HAP-1 (cell line): ENCODE measurements at places on chromosomes 7 and 10.

DNA sequence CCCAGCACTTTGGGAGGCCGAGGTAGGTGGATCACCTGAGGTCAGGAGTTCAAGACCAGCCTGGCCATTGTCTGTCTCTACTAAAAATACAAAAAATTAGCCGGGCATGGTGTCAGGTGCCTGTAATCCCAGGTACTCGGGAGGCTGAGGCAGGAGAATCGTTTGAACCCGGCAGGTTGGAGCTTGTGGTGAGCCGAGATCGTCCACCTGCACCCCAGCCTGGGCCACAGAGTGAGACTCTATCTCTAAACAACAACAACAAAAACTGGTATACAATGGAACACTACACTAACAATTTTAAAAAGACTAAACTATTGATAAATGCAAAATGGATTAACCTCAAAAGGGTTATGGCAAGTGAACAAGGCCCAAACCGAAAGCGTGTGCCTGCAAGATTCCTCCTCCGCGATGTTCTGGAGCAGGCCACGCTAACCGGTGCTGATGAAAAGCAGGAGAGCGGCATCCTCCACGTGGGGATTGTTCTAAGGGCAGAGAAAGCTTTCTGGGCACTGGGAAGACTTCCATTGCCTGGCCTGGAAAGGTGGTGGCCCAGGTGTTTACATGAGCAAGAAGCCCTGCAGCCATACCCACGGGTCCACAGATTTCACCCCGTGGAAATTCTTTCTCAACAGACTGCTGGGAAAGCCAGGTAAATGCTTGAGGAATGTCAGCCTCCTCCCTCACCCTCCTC, 53.8 kb downstream of the PDGFA start:
- DNase-seq: peak; percentile 3

- DNase-seq: no peak
Observed at GRCh38 chr10:116685807-116686206, 56.6 kb downstream of the HSPA12A start.

- DNase-seq: no peak
Observed at GRCh38 chr10:11725912-11726311, 16.3 kb upstream of the ECHDC3 start.

- no peak for DNase-seq
Observed at GRCh38 chr7:55657654-55658053, 85.4 kb upstream of the VOPP1 start.

DNA sequence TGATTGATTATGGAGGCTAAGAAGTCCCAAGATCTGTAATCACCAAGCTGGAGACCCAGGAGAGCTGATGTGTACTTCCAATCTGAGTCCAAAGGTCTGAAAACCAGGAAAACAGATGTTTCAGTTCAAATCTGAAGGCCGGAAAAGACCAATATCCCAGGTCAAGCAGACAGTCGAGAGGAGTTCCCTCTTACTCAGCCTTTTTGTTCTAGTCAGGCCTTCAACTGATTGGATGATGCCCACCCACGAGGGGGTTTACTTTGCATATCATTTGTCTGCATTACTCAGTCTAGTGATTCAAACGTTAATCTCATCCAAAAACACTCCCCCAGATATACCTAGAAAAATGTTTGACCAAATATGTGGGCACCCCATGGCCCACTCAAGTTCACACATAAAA, 7.4 kb upstream of the ARID5B start:
- DNase-seq: no peak

DNA sequence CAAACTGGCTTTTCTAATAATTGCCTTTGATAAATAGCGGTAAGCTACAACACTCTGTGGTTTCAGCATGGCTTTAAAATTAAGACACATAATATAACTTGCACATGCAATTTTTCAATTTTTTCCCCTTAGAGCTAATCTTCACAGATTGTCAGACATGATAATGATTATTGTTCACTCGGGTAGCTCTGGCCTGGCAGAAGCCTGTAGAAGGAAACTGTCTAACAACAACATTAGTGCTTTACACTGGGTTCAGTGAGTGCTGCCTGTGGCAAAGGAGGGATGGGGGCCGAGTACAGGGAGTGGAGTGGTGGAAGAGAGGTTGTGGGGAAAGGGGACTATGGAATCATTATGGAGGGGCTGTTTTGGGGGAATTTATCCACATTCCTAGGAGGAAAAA, 67.2 kb upstream of the AUTS2 start:
- DNase-seq: no peak

GRCh38 chr7:35736725-35737124, 41.8 kb upstream of the HERPUD2 start:
- DNase-seq: no peak

DNA sequence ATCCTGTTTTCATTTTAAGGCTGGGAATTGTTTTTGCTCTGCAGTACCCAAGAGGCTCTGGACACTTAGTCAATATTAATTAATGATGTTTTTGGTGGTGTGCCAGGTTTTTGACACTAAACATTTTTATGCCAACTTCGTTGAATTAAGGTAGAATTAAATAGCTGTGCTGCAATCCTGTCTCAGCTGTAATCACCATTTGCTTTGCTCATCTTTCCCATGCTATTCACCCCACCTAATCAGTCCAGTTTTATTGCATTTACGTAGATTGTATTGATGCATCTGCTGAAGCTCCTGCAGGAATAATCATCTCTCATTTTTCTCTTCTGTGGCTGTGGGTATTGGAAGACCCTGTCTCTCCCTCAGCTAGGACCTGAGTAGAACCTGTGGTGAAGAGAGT, 52.6 kb upstream of the TRUB1 start:
- no peak for DNase-seq

DNA sequence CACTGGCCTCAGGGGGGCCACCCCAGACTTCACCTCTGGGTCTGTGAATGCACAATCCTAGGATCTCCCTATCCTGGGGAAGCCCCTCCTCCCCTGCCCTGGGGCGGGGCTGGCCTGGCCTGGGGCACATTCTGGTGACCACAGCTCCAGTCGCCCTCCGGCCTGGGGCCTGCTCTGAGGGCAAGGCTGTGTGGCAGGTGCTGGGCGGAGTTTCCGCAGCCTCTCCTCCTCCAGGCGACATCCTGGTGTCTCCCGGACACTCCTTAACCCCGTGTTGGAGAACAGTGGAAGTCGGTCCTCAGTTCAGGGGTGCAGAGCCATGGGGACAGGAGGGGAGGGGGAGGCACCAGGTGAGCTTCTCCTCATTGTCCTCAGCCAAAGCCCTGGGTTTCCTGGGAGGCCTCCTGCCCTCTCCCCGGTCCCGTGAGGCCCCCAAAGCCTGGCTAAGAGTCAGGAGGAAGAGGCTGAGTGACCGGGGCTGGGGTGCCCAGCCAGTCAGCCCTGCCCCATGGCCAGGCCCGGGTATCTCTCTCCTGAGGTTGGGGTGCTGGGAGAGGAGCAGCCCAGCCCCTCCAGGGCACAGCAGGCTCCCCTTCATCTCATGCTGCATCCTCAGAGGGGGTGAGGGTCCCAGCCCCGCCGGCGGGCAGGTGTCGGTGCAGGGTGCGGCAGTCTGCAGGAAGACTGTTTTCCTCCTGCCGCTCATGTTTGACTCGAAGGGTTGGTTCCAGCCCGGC, 22.6 kb downstream of the UNCX start:
- DNase-seq: no peak

GRCh38 chr10:16765509-16766375, 51.5 kb downstream of the RSU1 start:
- DNase-seq: no peak

DNA sequence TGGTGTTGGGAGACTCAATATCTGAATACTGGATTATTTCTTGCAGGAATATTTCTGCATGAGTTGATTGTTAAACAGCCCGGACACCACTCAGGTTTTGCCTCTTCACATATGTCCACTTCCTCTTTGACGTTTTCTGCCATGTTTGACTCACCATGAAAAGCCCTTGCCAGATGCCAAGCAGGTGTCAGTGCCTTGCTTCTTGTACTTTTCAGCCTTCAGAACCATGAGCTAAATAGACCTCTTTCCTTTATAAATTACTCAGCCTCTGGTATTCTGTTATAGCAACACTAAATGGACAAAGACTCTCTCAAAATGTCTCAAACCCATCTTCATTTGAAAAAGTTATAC, 24.7 kb upstream of the MACC1 start:
- peak; percentile 6 for DNase-seq

DNA sequence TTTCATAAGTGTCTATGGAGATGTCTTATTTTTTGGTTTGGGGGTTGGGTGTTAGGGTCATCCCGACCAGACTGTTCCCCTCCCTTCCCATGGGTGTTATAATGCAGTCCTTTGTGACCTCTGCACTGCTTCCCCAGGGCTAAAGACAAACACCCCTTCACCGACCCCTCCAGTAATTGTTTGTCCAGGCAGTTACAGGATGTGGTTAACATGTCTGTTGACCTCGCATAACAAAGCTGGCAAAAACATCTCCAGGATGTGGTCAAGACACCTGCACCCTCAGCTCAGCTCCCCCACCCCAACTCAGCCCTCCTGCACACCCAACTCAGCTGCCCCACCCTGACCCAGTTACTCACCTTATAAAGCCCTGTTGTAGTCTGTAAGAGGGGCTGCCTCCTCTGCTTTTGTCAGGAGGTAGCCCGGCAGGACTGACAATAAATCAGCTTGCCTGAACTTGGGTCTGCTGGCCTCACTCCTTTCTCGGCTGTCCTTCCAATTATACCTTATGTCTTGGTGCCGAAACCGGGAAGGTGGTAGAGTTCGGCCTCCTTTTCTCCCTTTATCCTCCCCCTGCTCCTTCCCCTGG, 102.2 kb downstream of the ZNF92 start:
- DNase-seq: no peak

GRCh38 chr7:110835218-110835617, 255.7 kb upstream of the LRRN3 start:
- DNase-seq: no peak

DNA sequence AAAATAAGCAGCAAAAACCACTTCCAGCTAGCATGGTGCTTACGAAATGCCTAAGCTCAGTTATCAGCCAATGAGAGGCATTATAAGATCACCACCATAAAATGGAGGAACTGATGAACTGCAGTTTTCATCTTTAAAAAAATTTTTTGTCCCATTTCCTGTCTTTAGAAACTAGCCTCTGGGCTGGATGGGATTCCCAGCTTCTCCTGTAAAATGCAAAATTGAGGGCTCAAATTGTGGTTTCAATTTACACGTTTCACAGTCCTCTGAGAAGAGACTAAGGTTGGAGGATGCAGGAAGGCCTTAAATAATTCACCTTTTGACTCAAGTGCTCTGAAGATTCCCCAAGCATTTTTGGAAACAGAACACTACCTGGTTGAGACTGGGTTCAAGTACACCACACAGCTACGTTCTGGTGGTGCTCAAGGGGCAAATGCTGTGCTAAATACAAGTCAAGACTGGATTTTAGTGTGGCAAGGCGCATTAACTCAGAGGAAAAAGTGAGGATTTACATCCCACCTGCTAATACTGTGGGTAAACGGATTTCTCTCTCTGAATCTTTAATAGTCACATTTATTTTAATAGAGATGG, 951 bp downstream of the ZNF25 start:
- DNase-seq: peak; percentile 2

DNA sequence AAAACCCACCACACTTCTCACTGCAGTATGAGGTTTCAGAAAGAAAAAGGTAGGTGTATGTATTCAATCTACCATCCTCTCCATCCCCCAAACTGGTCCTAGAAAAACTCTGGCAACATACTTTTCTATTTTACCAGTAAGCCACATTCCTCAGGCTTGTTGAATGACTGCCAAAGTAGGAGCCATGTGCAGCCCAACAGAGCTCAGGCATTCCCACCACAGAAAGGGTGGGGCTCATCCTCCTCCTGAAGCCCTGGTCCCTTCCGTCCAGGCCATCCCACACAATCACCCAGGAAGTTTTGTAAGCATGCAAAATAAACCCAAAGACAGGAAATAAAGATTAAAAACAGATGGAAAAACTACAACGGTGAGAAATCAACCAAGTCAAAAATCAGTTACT, 57.2 kb downstream of the MAD1L1 start:
- no peak for DNase-seq

DNA sequence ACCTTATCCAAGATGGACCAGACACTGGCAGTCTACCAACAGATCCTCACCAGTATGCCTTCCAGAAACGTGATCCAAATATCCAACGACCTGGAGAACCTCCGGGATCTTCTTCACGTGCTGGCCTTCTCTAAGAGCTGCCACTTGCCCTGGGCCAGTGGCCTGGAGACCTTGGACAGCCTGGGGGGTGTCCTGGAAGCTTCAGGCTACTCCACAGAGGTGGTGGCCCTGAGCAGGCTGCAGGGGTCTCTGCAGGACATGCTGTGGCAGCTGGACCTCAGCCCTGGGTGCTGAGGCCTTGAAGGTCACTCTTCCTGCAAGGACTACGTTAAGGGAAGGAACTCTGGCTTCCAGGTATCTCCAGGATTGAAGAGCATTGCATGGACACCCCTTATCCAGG, 13.4 kb downstream of the LEP start:
- DNase-seq: no peak

- no peak for DNase-seq
Observed at GRCh38 chr7:156157409-156158012, 345.2 kb upstream of the SHH start.

GRCh38 chr7:92282930-92283329, 37.2 kb downstream of the ANKIB1 start:
- DNase-seq: no peak

DNA sequence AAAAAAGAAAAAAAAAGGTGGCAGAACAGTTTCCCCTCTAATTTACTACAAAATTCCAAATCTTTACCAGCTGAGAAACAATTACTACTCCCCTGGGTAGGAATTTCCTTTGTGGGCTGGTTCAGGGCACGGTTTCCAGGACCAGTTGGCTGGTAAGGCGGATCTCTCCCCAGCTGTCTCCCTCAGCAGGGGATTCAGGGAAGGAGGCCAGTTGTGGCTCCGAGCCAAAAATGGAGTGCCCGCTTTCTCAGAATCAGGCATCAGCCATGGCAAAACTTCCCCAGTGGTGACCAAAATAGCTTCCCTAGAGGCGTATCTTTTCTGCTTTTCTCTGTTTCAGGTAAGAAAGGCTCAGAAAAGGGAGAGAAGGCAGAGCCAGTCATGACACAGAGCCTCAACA, 91.2 kb downstream of the ZNF22 start:
- DNase-seq: no peak

- DNase-seq: no peak
Observed at GRCh38 chr10:96890172-96890513, 58.0 kb downstream of the LCOR start.

DNA sequence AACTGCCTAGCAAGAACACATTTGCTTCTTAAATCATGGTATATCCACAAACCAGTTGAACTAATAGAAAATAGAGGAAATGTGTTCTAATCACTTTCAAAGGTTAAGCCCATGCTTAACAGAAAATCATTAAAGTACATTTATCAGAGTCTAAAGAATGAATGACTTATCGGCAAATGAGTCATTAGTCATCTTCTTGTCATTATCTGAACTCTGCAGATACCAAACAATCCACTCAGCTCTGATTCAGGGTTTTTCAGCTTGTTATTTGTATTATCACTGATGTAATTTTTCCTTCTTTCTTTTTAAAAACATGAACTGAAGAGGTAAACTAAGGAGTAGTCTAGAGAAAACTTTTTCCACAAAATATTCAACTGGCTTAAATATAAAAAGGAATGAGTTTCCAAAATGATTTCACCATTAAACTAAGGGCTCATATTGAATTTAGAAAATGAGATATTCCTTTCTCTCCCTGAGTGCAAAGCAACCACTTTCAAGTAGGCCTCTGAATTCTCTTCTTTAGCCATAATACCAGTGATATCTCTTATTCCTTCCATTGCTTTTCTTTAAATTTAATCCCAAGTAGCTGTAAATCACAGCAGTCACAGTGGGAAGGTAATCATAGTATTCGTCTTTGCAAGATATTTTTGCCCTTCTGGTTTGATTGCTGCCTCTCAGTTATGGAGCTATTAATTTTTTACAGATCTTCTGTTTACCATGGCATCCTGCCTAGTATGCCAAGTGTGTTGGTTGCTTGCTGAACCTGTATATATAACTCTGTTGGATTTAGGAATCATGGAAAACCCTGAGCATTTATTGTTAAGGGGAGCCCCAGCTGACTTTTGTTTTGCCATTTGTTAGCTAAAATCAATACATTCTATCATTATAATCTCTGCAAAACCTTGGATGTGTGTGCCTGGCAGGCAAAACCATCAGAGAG, 125.1 kb downstream of the THSD7A start:
- DNase-seq: no peak
